Tibial nerve (tissue), 4 donors: ENCODE measurements at places on chromosomes 1 and 21.
A peak's percentile ranks its signal among the peaks of the same experiment; 100 is the strongest.

DNA sequence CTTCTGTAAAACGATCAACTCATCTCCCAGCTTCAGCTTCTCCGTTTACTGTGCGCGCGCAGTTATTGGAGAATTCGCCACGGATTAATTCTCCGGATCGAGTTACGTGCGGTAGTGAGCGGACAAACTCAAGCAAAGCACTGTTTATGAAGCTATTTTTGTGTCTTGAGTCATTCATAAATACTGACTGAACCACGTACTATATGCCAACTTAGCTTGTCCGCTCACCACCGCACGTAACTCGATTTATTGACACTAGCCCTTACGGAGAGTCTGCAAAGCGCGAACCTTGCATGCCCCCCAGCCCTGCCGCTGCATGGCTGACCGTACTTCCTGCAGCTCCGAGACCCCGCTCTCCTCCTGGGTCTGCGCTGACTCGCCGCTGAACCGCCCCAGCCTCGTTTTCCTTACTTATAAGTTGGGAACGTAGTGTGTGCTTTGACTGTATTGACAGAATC is 773 bp downstream of the CHD1L start:
- peak; percentile 24 for DNase-seq

DNA sequence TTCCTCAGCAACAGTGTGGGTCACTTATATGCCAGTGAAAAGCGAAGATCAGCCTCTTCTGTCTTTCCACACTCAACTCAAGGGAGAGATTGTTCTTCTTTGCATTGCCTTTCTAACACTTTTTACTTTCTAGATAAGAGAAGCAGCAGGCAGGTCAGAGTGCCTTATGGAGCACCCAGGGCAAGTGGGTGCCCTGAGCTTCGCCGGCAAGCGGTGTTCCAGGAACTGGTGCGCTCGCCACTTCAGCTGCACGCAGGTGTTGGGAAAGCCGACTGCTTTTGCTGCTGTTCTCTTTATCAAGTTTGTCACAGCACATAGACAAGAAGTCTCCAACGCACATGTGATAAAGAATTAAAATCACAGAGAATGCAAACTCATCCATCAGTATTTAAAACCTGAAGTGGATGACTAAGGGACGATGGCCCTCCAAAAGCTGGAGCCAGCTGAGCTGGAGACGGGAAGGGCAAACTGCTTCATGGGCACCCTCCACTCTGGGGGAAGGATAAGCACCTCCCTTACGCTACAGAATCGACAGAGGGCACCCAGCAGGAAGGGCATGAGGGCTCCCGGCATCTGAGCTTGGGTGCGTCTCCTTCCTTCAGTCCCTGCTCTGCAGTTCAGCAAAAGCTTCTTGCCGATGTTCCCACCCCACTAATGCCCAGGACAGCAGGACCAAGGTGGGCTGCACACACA is 20.7 kb downstream of the UBE2G2 start:
- no peak for DNase-seq

GRCh38 chr1:244294599-244295224 is 157.0 kb downstream of the ADSS2 start:
- no peak for DNase-seq

- no peak for DNase-seq
Measured at GRCh38 chr1:78437941-78438340, 52.8 kb upstream of the PTGFR start.

- no peak for DNase-seq
Measured at GRCh38 chr1:218751208-218751948, 406.2 kb downstream of the TGFB2 start.

GRCh38 chr21:32096411-32096810 is 182.4 kb downstream of the MIS18A start:
- DNase-seq: no peak

- DNase-seq: no peak
Measured at GRCh38 chr1:208127792-208128529, 116.2 kb downstream of the PLXNA2 start.

DNA sequence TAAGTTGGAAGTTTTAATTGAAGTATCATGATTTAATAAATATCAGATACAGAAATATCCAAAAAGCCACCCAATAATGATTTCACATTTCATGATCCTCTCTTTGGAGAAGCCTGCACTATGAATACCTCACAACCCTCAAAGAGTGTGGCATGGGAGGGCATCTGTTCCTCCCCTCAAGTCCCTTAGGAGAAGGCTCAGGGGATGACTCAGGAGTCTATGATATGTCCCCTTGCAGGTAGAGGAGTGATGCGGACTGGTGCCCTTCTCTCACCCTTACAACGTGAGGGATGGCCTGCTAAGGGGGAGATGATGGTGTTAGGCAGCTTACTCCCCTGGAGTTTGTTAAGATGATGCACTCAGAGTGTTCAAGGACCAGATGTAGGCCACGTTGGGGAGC is 303.3 kb upstream of the DUSP10 start:
- no peak for DNase-seq

DNA sequence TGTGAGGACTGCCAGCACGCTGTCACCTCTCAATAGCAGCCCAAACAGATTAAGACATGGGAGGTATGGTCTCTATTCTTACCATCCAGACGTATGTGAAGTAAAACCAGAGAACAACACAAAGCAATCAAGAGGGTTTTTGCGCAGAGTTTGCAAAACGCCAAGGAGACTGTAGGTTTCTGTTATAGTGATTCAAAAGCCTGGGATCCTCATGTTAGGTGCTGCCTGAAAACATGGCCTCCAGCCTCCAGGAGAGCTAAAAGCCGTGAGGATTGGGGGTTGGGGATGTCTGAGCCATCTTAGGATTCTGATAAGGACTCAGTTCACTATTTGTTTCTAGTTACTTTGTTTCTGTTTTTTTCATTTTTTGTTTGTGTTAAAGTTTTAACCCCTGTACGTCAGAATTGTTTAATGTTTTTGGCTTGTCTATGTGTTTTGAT is 4.2 kb upstream of the CCT8 start:
- DNase-seq: no peak

DNA sequence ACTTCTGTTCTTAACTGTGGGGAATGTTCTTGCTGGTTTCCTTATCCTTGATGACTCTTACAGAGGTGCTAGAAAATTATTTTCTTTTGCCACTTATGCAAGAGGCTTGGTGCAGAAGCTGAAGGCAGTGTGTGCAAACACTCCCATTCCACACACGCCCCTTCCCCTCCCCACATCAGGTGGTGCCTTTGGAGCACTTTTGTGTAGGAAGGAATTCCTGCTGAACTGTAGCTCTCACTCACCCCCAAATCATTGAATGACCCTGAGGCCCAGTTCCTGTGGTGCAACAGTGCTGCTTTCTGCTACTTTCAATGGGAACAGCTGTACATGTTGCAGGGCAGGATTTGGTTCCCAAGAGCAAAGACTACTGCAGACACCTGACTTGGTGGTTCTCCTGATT is 101.8 kb downstream of the CD247 start:
- no peak for DNase-seq

DNA sequence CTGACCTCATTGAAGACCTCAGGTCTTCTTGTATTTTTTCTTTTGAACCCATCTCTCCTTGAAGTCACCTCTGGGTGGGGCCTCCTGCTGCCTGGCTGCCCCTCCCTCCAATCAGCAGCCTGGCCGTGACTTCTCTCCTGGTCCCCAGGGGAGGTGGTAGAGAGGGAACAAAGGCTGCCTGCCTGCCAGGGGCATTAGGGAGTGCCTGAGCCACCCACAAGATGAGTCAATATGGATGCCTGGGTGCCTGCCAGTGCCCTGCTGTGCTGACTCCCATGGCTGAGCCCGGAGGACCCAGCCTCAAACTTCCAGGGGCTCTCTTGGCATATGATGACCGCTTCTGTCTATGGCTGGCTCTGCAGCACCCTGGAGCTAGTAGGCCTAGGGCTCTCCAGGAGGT is 5.3 kb upstream of the CDCP2 start:
- DNase-seq: no peak

GRCh38 chr21:45957981-45958600 is 23.5 kb upstream of the COL6A1 start:
- no peak for DNase-seq

- no peak for DNase-seq
Measured at GRCh38 chr1:54987427-54987826, 7.0 kb downstream of the TMEM61 start.

DNA sequence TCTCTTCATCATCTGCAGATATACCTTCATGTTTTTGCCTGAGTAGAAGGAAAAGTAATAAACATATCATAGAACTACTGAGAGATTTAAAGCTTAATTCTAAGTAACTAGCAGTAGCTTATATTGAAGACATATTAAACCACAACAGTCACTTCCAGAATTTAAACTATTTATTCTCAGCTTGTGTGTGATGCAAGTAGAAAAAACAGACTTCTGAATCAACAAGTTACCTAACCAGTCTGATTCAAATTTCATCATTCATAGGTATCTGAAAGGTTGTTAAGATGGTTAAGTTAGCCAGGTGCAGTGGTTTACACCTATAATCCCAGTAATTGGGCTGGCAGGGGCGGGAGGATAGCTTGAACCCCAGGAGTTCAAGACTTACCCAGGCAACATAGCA is 41.9 kb downstream of the SPAG17 start:
- no peak for DNase-seq

DNA sequence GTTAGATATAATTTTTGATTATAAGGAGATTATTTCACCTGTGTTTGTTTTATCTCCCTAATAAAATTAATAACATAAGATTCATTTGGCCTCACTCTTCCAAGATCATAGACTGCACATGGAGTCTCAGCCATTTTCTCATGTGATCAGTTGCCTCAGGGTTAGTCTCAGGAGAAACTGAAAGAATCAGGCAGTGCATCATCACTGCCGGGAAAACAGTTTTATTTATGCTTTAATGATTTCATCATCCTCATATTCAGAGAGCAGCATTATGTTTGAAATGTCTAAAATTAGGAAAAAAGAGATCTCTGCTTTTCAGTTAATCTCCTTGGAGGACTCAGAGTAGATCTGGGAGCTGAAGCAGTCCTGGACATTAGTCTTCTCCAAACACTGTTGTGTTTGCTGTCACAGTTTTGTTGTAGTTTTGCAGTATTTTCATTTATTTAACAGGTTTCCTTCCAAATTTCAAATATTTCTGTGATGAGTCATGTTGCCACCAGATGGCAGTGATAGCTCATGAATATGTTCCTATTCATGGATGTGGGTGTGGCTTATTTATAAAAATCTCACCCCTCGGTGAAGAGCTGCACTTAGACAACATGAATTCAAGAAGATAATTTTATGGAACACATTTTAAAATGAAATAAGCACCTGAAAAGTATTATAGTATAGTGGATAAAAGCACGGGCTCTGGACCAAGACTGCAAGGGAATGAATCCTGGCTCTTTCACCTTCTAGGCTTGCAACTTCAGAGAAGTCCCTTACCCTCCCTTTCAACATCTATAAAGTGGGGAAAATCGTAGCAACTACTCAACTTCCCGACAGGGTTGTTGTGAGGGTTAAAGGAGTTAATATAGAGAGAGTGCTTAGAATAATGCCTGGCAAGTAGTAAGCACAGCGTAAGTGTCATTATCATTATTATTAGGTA is 31.2 kb downstream of the CHD1L start:
- no peak for DNase-seq

DNA sequence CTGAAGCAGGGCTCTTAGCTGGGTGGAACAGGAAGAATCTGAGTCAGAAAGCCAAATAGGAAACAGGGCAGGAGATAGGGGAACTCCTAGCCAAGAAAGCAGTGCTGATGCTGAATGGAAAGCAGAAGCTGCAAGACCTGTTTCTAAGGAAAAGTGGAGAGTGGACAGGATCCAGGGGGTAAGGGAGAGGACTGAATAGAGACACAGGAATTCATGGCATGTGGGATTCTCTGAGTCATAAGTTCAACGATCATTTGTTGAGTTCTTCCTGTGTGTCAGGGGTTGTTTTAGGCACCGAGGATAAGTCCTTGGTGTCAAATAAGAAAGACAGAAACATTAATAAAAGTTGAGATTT is 153.8 kb upstream of the FGGY start:
- no peak for DNase-seq

DNA sequence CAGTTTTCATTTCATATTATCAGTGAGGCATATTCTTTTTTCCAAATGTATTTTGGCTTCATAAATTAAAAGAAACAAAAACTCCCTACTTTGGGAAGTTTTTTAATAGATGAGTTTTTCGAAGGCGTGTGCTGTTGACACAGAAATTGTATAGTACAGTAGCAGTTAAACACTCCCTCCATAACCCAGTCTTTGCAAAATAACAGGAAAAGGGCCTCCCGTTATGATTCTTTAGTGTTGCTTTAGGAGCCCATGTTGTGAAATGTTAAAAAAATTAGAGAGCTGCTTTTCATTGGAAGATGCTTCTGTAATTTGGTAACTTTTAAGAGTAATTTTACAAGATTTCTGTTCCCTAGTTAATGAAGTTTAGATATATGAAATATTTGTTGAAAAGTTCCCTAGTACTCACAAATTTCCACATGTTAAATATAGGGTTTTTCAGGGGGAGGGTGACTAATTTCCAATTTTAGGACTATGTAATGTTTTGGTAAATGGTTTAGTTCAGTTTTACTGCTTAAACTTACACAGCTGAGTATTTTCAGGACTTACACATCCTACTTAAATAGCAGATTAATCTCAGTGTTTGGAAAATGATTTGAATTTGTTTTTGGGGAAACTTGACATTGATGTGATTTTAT is 2.0 kb downstream of the CAMSAP2 start:
- DNase-seq: no peak

GRCh38 chr1:214438075-214438474 is 113.3 kb downstream of the PTPN14 start:
- DNase-seq: no peak

GRCh38 chr1:14236097-14236496 is 362.4 kb upstream of the KAZN start:
- DNase-seq: no peak

- no peak for DNase-seq
Measured at GRCh38 chr1:172473302-172473701, 29.4 kb upstream of the PIGC start.

GRCh38 chr1:27143401-27143800 is 11.5 kb downstream of the SLC9A1 start:
- DNase-seq: no peak

- no peak for DNase-seq
Measured at GRCh38 chr1:244712669-244713068, 59.7 kb downstream of the DESI2 start.

- peak; percentile 45 for DNase-seq
Measured at GRCh38 chr1:12615865-12616708, 1.9 kb downstream of the DHRS3 start.

- DNase-seq: no peak
Measured at GRCh38 chr1:244181867-244182266, 130.8 kb downstream of the ZBTB18 start.
